T1000 (cell line): ENCODE measurements at places on chromosomes 11 and 22.

- DNase-seq, result no peak
These were observed 505.3 kb downstream of the SOX6 start for GRCh38 chr11:15851051-15851498.

DNA sequence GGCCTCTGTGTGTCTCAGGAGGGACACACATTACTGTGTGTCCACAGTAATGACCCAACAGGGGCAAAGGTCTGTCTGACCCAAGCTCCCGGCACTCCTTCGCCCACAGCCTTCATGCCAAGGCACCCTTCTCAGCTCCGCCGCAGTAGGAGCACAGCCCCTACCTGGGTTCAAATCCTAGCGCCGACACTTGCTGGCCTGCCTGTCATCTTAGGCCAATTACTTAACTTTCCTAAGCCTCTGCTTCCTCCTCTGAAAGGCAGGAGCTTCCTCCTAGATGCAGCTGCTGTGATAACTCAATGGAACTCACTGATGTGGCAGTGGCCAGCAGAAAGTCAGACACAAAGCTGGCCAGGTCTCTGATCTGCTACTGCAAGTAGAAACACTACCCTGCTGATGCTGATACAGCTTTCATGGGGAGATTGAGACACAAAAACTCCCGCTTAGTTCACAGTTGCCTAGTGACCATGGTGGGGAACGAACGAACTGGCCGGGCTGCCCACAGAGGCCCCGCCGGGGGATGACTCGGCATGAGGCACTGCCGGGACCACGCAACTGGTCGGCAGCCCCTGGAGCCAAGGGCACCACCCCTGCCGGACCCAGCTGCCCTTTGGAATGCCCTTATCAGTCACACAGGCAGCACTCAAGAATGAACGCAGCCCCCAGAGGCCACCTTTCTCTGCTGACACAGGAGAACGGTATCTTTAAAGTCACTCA, 8.1 kb downstream of the EHD1 start:
- peak; percentile 56 for DNase-seq

DNA sequence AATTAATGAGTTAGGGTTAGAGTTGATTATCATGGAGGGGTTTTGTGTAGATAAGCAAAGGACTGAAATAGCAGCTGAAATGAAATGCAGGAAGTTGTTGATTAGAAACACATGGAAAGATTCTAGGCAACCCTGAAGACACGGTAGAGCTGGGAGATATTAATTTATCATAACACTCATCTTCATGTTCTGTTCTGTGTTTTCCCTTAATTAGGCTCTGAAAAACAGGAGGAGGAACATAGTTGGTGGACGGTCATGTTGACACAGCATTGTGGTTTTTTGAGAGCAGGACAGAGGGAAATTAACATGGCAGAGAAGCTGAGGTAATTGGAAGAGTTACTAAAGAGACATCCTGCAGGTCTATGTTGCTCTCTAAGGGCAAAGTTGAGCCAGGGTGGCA, 138.8 kb upstream of the UBASH3B start:
- no peak for DNase-seq

DNA sequence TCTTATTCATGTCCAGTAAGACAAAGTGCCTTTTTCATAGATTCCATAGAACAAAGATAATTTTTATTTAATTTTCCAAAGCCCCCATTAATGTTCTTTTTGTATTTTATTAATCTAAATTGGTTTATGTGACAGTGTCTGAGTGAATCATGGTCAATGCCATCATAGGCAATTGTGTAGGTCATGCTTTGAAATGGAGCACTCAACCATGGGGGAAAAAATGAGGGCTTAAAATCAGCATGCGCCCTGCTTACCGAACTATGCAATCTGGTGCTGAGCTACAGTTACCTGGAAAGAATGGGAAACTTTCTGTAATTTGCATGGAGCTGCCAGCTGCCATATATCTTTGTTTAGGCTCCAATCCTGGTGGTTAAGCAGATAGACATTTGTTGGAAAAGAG, 28.4 kb upstream of the RAB38 start:
- no peak for DNase-seq

- no peak for DNase-seq
These were observed 78.0 kb downstream of the PISD start for GRCh38 chr22:31583861-31584485.

- DNase-seq, result no peak
These were observed 1442.7 kb downstream of the TBC1D22A start for GRCh38 chr22:48205161-48205560.

- DNase-seq, result no peak
These were observed 171.0 kb downstream of the NELL1 start for GRCh38 chr11:20840341-20840740.

- DNase-seq, result no peak
These were observed 4.6 kb upstream of the SMCO4 start for GRCh38 chr11:93547773-93548172.

DNA sequence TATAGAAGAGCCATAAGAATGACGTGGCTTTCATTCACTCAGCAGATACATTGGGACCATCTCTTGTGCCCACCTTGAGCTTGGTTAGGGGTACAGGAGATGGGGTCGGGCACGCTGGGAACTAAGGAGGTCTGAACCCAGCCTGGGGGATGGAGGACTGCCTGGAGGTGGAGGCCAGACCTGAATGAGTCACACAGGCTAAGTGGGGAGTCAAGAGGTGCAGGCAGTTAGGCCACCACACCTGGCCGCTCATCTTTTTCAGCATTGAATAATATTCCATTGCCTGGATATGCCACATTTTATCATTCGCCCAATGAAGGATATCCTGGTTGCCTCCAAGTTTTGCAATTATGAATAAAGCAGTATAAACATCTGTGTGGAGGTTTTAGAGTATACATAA, 3.8 kb upstream of the PPIL2 start:
- no peak for DNase-seq

GRCh38 chr22:20192972-20193760, 42.3 kb upstream of the CCDC188 start:
- no peak for DNase-seq

GRCh38 chr11:73875840-73876239, 806 bp downstream of the COA4 start:
- DNase-seq, result no peak

- DNase-seq, result no peak
These were observed 926 bp downstream of the CD6 start for GRCh38 chr11:60972182-60973030.

GRCh38 chr11:117278347-117278746, 12.8 kb upstream of the BACE1-AS start:
- DNase-seq, result no peak

GRCh38 chr11:122765487-122766131, 72.7 kb upstream of the CRTAM start:
- DNase-seq, result no peak

DNA sequence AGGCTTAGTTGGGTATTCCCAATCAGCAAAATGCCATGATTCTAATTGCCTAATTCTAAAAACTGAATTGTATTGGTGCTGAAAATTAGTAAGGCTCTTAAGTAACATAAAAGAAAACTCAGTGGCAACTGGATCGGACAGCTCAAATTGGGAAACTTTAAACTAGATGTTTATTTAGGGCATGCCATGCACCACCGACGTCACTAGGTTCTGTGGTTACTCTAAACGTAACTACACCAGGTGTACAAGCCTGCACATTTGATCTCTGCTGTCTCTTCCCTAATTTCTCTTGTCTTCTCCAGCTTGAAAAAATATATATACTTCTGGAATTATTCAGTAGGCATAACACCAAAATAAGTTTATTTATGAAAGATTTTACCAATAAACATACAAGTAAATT, 378.2 kb downstream of the DCDC1 start:
- no peak for DNase-seq

DNA sequence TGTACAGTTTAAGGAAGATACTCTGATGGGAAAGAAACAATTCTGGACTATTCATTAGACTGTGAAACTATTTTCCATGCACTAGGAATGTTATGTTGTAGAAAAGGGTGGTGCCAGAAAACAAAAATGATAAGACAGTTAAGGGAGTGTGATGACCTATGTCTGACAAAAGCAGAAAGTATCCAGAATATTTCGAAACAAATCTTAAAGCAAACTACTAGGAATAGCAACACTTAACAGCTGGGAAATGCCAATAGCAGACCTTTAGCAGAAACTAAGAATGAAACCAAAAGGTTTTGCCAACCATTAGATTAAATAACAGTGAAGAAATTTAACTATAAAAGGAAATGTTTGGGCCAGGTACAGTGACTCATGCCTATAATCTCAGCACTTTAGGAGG, 3.3 kb upstream of the ARHGAP20 start:
- DNase-seq, result no peak

DNA sequence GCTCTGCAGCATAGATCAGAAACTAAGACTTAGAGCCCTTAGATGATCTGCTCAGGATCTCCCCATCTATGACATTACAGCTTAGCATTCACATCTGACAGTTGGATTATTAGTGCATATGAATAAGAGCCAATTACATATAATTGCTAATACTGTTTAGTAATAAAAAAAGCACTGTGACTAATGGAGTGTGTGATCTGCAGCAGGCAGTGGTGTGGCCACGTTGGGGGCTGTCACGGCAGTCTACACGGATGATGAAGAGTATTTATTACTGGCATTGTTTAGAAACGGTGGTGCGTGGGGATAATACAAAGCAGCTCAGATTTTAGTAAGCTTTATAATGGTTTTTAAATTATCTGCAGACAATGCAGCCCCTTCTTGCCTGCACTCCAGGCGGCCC, 93.5 kb upstream of the TIMP3 start:
- DNase-seq, result no peak

GRCh38 chr11:13341026-13341425, 63.4 kb downstream of the BMAL1 start:
- no peak for DNase-seq

DNA sequence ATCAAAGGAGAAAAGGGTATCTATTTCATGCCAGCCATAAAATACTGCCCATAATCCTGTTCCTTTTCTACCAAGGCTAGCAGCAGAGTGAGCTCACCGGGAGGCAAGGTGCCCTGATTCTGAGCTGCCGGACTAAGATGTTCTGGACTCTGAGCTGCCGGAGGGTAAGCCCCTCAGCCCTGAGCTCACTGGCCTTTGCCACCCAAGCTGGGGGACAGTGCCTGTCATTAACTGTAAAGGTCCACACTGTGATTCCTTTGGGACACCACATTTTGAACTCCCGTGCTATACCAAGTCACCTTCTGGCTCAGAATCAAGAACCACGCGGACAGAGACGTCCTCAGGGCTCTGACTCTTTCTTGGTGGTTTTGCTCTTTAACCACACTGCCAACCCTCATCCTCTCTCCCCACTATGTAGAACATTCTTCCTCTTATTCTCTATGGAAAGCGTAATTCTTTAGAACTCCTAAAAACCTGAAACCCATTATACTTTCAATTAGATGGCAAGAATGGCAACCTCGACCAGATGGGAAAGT, 88.4 kb upstream of the BID start:
- DNase-seq, result no peak
